ENCODE measurements at places on chromosomes 16 and 17. TPM values are rescaled to one million over a fixed set of nuclear protein-coding genes. Genes with fewer than 3 reads are reported as not detected.

GRCh38 chr17:59361386-59361785, 29.9 kb downstream of the YPEL2 start:
- no peak for DNase-seq

DNA sequence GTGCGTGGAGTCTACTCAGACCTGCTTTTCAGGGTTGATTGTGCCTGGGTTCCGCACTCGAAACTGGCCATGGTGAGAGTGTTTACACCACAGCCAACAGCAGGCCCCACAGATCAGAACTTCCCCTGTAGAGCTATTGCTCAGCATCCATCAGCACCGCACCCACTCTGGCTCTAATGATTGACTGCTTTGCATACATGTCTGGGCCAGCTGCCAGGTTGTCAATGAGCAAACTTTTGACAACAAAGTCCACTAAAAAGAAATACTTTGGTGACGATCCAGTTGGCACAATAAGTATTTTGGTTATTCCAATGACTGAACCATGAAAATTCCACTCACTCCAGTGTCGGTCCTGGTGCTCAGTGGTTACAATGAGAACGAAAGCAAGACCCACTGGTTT, 190.7 kb downstream of the FOXL1 start:
- no peak for DNase-seq

DNA sequence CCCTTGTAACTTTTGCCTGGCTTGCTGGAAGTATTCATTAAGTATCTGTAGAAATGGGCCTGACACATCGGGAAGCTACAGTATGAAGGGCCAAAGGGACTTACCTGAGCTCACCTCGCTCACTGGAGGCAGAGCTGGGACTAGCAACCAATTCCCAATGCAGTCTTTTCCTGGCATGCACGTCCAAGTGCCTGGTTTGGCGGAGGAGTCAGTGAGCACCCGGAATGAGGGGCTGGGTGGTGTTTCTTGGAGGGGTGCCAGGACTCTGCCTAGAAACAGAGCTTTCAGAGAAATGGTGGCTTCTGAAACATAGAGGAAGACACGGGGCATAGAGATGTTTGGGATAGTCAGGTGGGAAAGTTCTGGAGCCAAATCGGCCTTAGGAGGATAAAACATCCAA, 18.4 kb upstream of the GPRC5C start:
- no peak for DNase-seq

- no peak for DNase-seq
Observed at GRCh38 chr17:44930667-44931066, 15.4 kb upstream of the GFAP start.

GRCh38 chr16:74073456-74073855, 223.2 kb upstream of the PSMD7 start:
- no peak for DNase-seq

- no peak for DNase-seq
Observed at GRCh38 chr17:82799591-82799990, 40.2 kb downstream of the ZNF750 start.

TEX14 gene
- polyA plus RNA-seq = not detected

GRCh38 chr16:5851393-5851982, 753.9 kb upstream of the EEF2KMT start:
- DNase-seq = no peak

XAF1 gene
- 45.8 TPM for polyA plus RNA-seq

LGALS9B gene
- not detected for polyA plus RNA-seq

NOXO1 gene
- not detected for polyA plus RNA-seq

MYOCD gene
- not detected for polyA plus RNA-seq

DNA sequence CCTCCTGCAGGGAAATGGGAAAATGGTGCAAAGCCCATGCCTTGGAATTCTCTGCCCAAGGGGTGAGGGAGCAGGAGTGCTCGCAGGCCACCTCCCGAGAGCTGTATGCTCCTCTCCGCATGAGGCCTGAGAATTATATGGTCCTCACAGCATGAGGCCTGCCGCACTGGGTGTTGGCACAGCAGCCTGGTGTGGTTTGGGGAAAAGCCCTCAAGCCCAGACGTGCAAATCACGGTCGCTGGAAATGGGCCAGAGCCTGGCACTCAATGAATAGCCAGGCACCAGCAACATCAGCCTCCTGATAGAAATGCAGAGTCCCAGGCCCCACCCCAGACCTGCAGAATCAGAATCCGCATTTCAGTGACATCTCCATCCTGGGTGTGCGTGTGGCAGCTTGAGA, 156.4 kb upstream of the FOXF1 start:
- DNase-seq = no peak

DNA sequence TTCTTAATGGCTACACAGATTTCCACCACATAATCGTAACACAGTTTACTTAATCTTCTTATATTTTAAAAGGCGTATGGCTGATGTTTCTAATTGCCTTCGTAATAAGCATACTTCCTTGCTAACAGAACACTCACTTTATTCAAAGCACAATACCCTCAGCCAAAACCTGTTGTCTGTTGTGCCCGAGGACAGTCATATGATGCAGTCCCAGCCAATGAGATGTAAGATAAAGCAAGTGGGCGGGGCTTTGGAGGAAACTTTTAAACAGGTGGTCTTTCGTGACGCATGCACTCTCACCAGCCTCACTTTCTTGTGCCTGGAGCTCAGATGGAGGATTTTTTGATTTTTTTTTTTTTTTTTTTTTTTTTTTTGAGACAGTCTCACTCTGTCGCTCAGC, 174.1 kb downstream of the ZFHX3 start:
- no peak for DNase-seq

DNA sequence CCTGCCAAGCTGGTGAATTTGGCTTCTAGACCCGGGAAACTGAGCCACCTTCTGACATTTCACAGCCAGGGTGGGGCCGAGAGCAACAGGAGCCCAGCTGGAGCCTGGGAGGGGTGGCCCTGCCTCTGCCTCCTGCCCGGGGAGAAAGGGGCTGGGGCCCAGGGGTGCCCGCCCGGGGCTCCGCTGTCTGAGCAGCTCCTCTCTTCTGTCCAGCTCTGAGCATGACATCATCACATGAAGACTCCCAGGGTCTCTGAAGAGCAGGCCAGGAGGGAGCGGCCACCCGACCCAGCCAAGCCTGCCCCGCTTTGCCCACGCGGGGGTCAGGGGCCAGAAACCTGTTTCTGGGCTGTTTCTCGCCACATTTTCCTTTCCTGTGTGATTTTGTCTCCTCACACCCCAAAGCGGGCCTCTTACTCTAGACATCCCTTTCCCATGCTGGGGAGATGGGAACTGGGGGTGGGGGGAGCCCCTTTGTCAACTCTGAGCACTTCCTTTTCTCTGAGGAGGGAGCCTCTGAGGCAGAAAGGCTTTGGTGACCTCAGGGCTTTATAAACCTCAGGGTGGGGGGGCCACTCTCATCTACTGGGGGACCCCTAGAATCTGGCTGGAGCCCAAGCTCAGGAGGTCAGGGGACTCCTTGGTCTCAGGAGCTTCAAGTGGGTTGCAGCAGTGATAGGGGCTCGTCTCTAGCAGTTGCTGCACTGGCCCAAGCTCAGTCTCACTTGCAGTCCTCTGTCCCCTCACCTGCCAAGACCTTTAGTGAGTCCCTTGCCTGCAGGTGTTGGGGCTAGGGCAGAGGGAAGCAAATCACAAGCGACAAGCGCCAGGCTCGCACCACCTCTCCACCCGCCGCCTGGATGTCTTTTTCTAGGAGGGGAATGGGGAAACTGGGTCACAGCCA, 7.6 kb downstream of the UBALD2 start:
- DNase-seq = peak; percentile 31

- no peak for DNase-seq
Observed at GRCh38 chr16:86800894-86801293, 222.5 kb downstream of the FOXL1 start.

DNA sequence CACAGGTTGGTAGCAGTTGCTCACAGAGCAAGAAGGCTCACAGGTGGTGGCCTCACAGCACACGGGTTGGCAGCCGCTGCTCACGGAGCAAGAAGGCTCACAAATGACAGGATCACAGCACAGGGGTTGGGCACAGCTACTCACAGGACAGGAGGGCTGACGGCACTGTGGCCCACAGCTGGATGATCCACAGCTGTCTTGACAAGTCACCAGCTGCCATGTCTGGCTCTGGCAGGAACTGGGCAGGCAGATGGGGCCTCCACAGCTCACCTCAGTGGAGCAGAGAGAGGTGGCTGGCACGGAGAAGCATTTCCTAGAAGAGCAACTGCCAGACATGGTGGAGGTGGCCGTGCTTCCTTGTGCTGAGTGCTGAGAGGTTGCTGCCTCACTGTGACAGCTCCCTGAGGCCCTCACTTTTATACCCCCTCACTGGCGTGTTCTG, at the start of gene KRTAP16-1:
KRTAP16-1 (minus strand) TSS at position 392 of the 442 bp plus-strand sequence; CDS start at position 336, 56 bp downstream.
- peak; percentile 82 for DNase-seq

- DNase-seq = no peak
Observed at GRCh38 chr17:45821147-45821546, 23.5 kb upstream of the SPPL2C start.

HSD3B7 gene
- polyA plus RNA-seq = not detected

CACNG5 gene
- polyA plus RNA-seq = not detected

CD300E gene
- polyA plus RNA-seq = not detected

FN3K gene
- polyA plus RNA-seq = 0.79 TPM

- no peak for DNase-seq
Observed at GRCh38 chr16:12719972-12720371, 83.7 kb downstream of the CPPED1 start.

DNA sequence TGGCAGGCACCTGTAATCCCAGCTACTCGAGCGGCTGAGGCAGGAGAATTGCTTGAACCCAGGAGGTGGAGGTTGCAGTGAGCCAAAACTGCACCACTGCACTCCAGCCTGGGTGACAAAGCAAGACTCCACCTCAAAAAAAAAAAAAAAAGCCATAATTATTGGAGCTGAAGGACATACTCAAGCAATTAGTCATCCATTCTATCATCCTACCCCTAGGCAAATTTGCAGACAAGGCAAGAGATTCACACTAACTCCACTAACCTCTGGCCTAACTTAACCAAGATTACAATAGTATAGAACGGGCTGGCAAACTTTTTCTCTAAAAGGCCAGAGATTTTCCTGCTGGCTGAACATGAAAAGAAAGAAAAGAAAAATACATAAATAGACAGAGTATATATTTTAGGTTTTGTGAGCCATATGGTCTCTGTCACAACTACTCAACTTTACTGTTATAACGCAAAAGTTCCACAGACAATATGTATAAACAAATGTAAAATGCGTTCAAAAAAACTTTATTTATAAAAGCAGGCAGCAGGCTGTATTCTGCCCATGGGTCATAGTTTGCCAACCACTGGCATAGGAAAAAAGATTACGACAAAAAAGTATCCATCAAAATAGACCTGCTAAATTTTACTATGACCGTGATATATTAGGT, 29.7 kb downstream of the BRIP1 start:
- DNase-seq = no peak

TBC1D3I gene
- polyA plus RNA-seq = not detected

- no peak for DNase-seq
Observed at GRCh38 chr16:69195369-69196029, 8.5 kb downstream of the SNTB2 start.

MYL4 gene
- not detected for polyA plus RNA-seq

GRCh38 chr16:64184156-64184555, 937.7 kb downstream of the CDH11 start:
- DNase-seq = no peak

DNA sequence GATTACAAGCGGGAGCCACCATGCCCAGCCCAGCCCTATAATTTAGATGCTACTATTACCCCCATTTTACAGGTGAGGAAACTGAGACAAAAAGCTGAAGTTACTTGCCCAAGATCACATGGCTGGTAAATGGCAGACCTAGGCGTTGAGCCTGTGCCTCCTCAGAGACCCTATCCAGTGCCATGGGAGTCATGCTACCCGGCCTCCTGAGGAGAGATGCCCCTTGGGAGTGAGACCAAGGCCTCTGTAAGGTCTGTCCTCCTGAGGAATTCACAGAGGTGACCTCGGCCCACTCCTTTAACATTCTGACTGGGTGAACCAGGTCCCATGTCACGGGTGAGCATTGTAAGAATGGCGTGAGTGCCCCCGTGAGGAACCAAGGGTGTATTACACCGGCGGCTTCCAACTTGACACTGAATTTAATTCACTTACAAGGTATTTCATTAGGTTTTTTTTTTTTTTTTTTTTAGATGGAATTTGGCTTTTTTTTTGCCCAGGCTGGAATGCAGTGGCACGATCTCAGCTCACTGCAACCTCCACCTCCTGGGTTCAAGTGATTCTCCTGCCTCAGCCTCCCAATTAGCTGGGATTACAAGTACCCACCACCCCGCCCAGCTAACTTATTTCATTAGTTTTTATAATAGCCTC, 95.7 kb downstream of the ABCC6 start:
- DNase-seq = peak; percentile 70

DNA sequence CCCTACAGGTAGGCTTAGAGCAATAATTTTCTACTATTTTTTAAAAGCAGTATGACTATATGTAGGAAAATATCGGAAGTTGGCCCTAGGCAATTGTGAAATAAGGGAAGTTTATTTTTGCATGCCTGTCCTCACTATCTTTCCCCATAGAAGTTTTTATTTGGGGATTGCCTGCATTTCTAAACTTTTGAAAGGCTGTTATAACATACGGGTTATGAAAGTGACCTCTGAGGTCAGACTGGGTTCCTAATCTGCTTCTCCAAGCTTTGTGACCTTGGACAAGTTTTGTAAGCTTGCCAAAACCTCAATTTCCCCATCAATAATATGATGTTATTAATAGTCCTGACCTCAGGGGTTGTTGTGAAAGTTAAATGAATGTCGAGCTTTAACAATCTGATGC, 67.1 kb downstream of the ARHGAP44 start:
- DNase-seq = no peak
